RWPE2 (cell line): ENCODE measurements at places on chromosomes 12 and 14.
A peak's percentile ranks its signal among the peaks of the same experiment; 100 is the strongest.

DNA sequence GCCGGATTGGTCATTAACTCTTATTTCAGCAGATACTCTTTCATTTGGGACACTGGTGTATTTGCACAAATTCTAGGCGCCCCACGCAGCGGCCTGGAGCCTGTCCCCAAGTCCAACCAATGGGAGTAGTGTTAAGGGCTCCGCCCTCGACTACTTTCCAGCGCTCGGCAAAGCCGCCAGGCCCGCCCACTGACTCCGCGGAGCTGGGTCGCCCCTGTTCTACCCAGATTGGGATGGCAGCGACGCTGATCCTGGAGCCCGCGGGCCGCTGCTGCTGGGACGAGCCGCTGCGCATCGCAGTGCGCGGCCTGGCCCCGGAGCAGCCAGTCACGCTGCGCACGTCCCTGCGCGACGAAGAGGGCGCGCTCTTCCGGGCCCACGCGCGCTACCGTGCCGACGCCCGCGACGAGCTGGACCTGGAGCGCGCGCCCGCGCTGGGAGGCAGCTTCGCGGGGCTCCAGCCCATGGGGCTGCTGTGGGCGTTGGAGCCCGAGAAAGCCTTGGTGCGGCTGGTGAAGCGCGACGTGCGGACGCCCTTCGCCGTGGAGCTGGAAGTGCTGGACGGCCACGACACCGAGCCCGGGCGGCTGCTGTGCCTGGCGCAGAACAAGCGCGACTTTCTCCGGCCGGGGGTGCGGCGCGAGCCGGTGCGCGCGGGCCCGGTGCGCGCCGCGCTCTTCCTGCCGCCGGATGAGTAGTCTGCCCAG is at the start of gene ACOT6:
Gene ACOT6, plus strand, starts transcription at position 179 of the 707 bp plus-strand sequence. Its CDS starts 55 bp downstream, at position 234.
- DNase-seq, result peak; percentile 84

- no peak for DNase-seq
Observed at GRCh38 chr12:106861984-106862916, 87.8 kb downstream of the RIC8B start.

GRCh38 chr14:61545726-61546455 is 149.4 kb upstream of the HIF1A start:
- DNase-seq, result no peak

DNA sequence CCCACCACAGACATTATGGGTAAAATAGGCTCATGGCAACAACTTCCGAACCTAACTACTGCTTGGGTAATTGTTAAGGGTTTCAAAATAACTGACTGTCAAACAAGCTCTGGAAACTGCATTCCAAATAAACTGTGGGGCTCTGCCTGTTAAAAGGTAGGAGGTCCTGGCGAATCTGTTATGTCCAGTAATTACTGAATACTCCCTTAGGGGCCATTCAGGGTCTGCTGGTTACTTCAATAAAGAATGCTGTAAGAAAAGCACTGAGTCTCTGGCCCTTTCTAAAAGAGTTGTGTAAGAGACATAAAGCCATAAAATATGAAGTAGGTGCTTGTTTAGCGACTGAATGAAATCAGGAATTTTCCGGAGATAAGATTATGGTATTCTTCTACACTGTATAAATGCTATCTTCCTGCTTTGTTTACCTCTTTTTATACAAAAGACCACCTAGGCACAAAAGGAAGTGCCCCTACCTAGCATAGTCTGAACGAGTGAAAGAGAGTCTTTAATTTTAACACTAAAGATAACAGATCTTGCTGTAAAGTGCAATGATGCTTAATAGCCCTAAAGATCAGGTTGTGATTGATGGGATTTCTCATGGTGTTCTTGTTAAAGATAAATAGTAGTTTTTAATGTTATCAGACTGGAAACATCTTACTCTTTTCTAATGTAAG is 127.8 kb downstream of the FBXL14 start:
- DNase-seq, result no peak

DNA sequence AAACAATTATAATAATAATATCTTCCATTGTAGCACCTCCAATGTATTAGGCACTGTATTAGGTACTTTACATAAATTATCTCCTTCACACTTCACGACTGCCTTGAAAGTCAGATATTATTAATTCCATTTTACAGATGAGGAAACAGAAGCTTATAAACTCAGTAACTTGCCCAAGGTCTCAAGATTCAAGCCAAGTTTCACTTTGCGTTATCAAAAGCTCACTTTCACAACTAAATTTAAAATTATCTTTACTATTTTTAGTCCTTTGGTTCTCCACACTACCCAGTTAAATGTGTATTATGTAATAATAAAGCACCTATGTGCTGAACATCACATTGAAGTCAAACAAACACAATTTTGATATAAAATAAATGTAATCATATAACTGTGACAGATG is 55.8 kb downstream of the NUMB start:
- no peak for DNase-seq

DNA sequence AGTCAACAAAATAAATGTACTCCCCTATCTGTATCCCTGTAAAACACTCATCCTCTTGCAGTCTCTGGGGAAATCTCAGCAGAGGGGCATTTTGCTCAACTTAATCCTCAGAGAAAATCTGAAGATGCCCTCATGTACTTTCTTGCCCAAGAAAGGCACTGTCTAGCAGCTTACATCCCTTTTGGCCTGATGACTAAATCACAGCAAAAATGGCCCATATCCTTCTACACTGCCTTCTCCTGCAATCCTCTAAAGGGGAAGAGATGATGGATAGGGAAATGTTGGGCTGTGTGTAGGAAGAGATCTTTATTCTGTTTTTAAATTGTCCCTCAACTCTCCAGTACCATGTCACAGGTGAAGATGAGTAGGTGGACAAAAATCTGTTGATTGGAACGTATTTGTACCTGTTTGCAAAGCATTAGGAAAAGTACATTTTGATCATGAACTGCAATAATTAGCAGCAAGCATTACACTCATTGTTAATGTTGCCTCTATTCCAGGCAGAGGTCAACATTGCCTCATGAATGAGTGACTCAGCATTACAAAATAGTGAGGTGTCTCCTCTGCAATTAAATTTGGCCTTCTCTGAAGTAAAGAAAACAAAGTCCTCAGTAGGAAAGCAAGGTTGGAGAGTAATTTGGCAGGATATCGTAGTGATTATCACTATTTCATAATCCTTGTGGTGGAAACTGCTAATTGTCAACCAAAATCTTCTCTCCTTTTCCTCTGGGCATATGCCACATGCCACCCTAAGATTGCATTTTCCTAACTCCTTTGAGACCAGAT is 172.4 kb upstream of the CAND1 start:
- no peak for DNase-seq
